ENCODE measurements at places on chromosomes 12 and 14.
A peak's percentile ranks its signal among the peaks of the same experiment; 100 is the strongest.

DNA sequence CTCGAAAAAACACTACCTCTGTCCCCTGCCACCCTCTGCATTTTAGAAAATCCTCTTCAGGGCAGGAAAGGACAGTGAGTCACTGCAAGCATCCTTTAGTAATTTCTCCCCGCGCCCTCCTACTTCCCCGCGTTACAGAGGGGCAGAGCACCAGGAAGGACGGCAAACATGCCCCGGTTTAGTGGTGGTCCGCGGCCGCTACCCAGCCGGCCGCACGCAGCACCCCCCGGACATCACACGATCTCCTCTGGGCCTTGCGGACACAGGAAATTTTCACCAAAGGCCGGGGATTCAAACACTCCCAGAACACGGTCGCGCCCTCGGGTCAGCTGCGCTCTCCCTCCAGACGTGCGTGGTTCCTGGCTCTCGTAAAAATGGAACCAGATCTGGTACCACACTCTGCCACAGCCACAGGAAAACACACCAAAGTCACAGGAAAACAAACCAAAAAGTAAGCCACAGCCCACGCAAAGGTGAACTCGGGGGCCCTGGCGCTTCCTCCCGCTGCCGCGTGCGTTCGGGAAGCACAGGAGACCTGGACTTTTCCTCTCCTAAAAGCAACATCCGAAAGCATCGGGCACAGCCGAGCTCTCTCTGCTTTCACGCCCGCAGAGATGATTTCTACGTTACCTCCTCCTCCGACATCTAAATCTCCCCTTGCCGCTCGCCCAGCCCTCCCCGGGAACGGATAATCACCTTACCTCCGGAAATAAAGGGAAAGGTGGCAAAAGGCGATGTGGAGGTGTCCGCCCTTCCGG, 839 bp downstream of the SLC38A1 start:
- H3K4me1 ChIP-seq = no peaks in the 10 kb centered on the region
- no peaks in the 10 kb centered on the region for H3K36me3 ChIP-seq
- peak; percentile 11 for DNase-seq
- H3K27me3 ChIP-seq = no peaks in the 10 kb centered on the region

DNA sequence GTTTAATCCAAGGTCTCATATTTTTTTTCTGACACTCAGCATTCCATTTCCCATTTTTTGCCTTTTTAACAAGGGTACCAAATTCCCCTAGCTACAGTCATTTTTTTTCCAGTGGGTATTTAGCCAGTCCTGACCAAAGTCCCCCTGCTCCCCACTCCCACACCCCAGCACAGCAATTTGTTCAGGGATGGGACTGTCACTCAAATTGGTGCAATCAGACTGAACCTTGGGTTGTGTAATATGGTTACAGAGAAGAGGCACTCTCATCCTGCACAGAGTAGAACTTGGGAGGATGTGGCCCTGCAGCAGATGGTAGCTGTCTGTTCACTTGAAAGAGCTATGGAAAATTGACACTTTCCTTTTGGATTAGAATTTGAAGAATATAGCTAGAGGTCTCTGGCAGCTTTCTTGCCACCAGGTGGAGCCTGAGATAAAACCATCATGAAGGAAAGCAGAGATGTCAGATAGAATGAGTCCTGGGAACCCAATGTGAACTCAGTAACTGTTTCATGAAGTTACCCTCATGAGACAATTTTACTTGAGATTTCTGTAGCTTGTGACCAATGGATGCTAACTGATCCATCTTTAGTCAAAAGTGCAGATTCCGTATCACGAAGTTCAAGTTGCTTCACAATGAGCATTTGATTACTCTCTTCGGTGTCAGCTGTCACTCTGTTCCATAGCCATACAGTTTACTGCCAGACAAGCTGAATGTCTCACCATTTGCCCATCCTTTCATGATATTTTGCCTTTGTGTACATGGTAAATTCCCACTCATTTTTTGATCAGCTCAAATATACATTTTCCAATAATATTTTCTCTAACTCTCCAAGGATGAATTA, 394.0 kb upstream of the SYT1 start:
- H3K27ac ChIP-seq = no peak overlapping the region
- no peaks in the 10 kb centered on the region for H3K27me3 ChIP-seq
- no peak overlapping the region for H3K4me3 ChIP-seq
- no peaks in the 10 kb centered on the region for H3K36me3 ChIP-seq

DNA sequence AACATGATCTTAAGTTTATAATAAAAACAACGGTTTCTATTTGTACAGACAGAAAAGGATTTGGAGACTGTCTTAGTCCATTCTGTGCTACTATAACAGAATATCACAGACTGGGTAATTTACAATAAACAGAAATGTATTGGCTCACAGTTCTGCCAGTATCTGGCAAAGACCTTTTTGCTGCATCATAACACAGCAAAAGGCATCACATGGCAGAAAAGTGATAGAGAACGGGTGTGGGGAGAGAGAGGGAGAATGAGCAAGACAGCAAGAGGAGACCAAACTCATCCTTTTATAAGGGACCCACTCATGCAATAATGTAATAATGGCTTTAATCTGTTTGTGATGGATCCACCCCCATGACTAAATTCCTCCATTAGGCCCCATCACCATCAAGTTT, 17.0 kb upstream of the NUDT4 start:
- no peaks in the 10 kb centered on the region for H3K27me3 ChIP-seq
- no peaks in the 10 kb centered on the region for H3K4me1 ChIP-seq
- no peaks in the 10 kb centered on the region for H3K36me3 ChIP-seq
- H3K4me3 ChIP-seq = no peak overlapping the region
- no peak overlapping the region for H3K27ac ChIP-seq
- no peak for DNase-seq

GRCh38 chr14:72270749-72271148, 338.5 kb downstream of the RGS6 start:
- DNase-seq = no peak
- H3K27me3 ChIP-seq = no peaks in the 10 kb centered on the region
- H3K36me3 ChIP-seq = no peaks in the 10 kb centered on the region
- no peak overlapping the region for H3K4me3 ChIP-seq

DNA sequence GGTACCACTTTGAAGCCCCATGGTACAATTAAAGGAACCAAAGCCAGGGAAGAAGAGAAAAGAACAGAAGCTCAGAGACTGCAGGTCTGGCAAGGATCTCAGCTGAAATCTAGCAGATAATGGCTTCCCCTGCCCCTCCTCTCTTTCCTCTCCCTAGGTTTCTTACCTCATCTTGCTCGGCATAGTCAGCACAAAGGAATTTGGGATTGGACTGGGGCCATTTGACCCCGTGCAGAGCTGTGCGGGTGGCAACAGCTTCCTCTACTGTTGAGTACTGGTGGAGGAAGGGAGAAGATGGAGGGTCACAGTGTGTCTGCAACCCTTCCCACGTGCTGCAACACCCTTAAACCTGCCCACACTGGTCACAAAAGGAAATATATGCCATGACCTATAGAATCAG, 4.7 kb upstream of the CDH24 start:
- peaks cover 14% of the 10 kb centered on the region for H3K36me3 ChIP-seq
- H3K27me3 ChIP-seq = no peaks in the 10 kb centered on the region
- no peaks in the 10 kb centered on the region for H3K4me1 ChIP-seq
- peak; percentile 58 for DNase-seq
- no peak overlapping the region for H3K27ac ChIP-seq
- no peak overlapping the region for H3K4me3 ChIP-seq

DNA sequence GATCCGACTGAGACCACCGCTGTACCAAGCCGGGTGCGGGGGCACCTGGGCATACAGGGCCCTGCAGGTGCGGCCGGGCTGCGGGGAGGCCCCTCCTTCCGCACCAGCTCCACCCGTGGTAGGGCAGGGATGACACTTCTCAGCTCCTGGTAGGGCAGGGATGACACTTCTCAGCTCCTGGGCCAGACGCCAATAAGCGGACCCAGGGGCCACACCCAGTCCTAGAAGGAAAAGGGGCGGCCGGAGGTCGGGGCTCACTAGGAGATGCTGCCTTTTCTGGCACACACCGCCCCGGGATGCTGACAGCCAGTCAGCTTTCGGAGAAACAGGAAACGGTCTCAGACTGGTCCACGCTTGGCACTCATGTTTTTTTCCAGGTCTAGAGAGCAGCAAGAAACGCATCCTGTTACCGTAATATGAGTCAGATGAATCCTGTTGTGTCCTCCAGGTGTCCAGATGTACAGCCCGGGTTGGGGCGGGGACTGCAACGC, 34.8 kb downstream of the NFKBIA start:
- no peaks in the 10 kb centered on the region for H3K36me3 ChIP-seq
- no peaks in the 10 kb centered on the region for H3K4me1 ChIP-seq
- peak; percentile 49 for DNase-seq
- H3K4me3 ChIP-seq = no peak overlapping the region
- peak overlapping the region; percentile 43 for H3K27ac ChIP-seq

DNA sequence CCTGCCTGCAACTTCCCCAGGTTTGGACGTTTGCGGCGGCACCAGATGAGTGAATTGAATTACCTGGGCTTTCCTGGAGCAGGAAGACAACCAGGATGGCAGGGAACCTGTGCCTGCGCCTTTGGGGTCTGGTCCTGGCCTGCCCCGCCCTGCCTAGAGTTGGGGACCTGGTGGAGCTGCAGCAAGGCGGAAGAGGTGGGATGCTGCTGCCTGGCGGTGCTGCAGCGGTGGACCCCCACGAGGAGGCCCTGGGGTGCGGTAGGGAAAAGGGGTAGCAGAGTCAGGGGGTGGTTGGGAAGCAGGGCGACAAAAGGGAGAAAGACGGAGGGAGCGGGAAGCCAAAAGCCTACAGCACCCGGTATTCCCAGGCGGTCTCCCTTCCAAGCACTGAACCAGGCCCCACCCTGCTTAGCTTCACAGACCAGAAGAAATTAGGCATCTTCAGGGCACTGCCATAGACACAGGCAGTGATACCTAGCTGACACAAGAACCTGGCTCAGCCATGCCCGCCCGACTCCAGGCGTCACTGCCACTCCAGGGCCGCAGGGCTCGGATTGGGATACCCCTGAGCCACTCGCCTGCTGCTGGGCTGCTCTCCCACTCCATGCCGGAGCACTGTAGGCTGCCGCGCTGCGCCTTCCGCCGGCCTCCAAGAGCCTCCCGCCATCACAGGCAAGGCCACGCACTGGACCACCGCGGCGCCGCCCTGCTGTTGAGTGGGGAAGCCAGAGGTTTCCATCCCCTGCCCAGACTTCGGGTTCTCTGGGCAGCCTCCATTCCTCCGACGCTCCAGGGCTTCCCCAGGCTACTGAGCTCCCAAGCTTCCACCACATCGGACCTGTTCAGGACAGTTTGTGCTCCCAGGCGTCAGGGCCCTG, 155.2 kb upstream of the ALG10B start:
- DNase-seq = no peak
- H3K27me3 ChIP-seq = no peaks in the 10 kb centered on the region
- no peak overlapping the region for H3K27ac ChIP-seq
- no peaks in the 10 kb centered on the region for H3K36me3 ChIP-seq

DNA sequence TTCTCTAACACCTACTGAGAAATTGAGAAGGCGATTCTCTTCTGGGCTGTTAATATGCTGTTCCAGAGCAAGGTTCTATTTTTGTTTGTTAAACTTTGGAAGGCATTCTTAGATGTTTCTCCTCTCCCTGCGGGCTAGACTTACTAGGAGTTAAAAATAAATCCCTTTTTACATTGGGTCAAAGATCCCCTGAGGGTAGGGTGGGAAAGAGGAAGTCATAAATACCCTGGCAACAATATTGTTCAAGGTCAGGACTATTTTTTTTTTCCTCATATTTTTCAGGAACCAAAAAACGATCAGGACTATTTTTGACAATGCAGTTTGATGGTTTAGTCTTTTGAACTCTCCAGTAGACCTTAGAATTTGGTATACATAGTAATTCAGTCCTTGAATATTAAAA, 12.0 kb upstream of the SLC2A14 start:
- no peaks in the 10 kb centered on the region for H3K36me3 ChIP-seq
- no peaks in the 10 kb centered on the region for H3K4me1 ChIP-seq
- no peak overlapping the region for H3K4me3 ChIP-seq
- H3K27ac ChIP-seq = no peak overlapping the region
- no peaks in the 10 kb centered on the region for H3K27me3 ChIP-seq

GRCh38 chr14:61346221-61346620, 24.8 kb downstream of the PRKCH start:
- H3K4me1 ChIP-seq = peaks cover 5% of the 10 kb centered on the region
- H3K27me3 ChIP-seq = no peaks in the 10 kb centered on the region
- DNase-seq = peak; percentile 34
- H3K27ac ChIP-seq = peak overlapping the region; percentile 41
- no peaks in the 10 kb centered on the region for H3K36me3 ChIP-seq
- H3K4me3 ChIP-seq = no peak overlapping the region

DNA sequence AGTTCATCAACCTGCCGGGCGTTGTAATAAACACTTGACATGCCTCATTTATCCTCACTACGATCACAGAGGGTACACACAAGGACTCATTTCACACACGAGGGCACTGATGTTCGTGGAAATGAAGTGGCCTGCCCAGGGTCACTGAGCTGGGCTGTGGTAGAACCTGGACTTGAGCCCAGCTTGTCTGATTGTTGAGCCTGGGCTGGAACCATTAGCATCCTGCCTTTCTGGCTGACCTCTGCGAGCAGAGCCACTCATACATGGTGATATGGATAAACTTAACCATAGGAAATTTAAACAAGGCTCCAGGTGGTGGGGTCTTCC, 16.6 kb upstream of the JDP2 start:
- no peak overlapping the region for H3K27ac ChIP-seq
- no peaks in the 10 kb centered on the region for H3K27me3 ChIP-seq
- no peaks in the 10 kb centered on the region for H3K4me1 ChIP-seq
- H3K4me3 ChIP-seq = no peak overlapping the region

DNA sequence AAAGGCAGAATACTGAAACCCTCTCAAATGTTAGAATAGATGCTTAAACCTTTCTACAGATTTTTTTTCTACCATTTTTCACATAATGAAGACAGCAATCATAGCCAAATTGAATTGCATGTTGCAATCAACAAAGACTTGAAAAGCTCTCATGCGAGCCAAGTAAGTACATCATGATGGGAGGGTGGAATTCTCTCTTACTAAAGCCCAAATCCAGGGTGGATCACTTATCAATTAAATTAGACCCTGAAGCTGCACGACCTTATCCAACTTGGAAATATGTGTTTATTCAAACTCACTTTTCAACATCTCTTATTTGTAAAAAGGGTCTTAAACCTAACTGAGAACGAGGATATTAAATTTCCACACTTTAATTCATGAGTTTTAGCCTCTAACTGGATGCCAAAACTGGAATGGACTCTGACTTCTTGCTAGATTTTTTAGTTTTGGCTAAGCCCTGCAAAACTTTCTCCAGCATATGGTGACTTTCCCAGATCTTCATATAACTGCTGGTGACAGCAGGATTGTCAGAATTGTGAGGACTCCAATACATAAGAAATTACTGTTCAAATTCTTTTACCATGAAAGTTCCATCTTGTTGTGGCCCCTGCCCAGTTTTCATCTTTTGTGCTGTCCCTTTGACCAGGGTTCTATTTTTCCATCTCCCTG, 53.6 kb downstream of the HECTD4 start:
- H3K36me3 ChIP-seq = no peaks in the 10 kb centered on the region
- H3K27ac ChIP-seq = no peak overlapping the region
- H3K4me1 ChIP-seq = no peaks in the 10 kb centered on the region
- H3K4me3 ChIP-seq = no peak overlapping the region
- no peak for DNase-seq
- no peaks in the 10 kb centered on the region for H3K27me3 ChIP-seq

GRCh38 chr12:103011974-103012763, 54.7 kb downstream of the ASCL1 start:
- no peaks in the 10 kb centered on the region for H3K36me3 ChIP-seq
- no peak overlapping the region for H3K27ac ChIP-seq
- no peaks in the 10 kb centered on the region for H3K4me1 ChIP-seq
- H3K27me3 ChIP-seq = no peaks in the 10 kb centered on the region
- no peak for DNase-seq
